GM12878 (cell line): ENCODE measurements at places on chromosomes 11 and 22. TPM values are rescaled to one million over a fixed set of nuclear protein-coding genes. Genes with fewer than 3 reads are reported as not detected.

DNA sequence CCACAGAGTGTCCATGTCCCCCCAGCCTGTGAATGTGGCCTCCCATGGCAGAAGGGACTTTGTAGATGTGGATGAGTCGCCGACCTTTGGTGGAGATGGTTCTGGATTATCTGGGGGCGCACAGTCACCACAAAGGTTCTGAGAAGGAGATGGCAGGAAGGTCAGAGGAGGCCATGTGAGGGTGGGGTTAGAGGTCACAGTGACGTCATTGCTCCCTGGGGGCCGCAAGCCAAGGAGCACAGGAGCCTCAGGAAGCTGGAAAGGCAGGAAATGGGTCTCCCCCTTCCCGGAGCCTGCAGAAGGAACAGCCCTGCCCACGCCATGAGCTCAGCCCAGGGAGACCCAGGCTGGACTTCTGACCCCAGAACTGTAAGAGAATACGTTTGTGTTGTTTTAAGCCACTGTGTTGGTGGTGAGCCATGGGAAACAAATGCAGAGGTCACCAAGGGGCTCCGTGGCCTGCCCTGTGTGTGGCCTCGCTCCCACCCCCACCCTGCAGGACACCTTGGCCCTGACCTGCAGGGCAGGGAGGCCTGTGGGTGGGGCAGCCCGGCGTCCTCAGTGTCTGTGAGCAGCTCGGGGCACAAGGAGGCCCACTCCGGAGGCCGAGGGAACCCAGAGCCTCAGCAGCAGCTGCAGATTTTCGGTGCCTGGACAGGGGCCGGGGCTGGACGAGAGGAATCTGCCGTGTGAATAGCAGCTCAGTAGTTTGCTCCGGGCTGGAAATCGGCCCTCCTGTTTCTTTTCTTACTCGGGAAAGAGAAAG, 32.1 kb downstream of the GRAMD4 start:
- no peaks in the 10 kb centered on the region for H3K36me3 ChIP-seq
- H3K27me3 ChIP-seq, result no peaks in the 10 kb centered on the region
- DNase-seq, result no peak
- peaks cover 7% of the 10 kb centered on the region for H3K4me1 ChIP-seq
- no peak overlapping the region for H3K27ac ChIP-seq

Gene MS4A3
- 0.13 TPM in 1 of 2 replicates, not detected in the other for total RNA-seq

DNA sequence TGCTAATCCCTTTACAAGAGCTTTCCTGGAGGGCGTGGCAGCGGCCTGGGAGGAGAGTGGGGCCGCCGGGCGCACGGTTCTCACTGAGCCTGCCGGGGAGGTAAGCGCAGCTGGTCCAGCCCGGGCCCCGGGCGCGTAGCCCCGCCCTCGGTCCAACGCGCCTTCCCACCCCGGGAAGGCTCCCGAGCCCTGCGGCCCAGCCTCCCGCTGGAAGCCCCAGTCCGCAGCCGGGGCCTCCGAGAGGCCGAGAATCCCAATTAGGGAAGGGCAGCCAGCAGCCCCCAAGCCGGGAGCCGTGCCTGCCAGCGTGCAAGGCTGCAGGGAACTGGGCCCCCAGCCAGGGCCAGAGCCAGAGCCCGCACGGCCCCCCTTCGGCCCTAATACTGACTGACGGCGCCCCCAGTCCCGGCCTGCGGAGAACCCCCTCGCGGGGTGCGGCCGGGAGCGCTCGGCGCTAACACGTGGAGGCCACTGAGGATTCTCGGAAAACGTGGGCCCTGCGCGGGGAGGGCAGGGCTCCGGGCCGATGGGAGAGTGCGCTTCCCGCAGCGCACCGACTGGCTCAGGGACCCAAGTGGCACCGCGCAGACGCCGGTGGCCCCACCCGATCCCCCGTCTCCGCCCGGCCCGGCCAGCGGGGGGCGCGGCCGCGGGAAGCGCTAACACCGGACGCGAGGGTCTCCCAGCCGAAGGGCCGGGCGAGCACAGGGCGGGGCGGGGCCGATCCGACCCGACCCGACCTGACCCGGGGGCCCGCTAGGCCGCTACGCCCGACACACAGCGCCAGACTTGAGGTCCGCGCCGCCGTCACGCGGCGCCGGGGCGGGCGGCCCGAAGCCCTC, 5.7 kb downstream of the ZFTA start:
- H3K4me1 ChIP-seq, result peaks cover 3% of the 10 kb centered on the region; the same call in 1 of the 2 replicates
- H3K4me3 ChIP-seq, result no peak overlapping the region
- no peaks in the 10 kb centered on the region for H3K27me3 ChIP-seq
- H3K36me3 ChIP-seq, result peaks cover 3% of the 10 kb centered on the region
- no peak for DNase-seq

GRCh38 chr22:35622191-35622913, 5.2 kb upstream of the MB start:
- H3K36me3 ChIP-seq, result no peaks in the 10 kb centered on the region
- no peak for DNase-seq
- H3K27ac ChIP-seq, result no peak overlapping the region
- 0 out of 2 replicates have a peak, but pooled peaks cover under 1% of the 10 kb centered on the region for H3K4me1 ChIP-seq

DNA sequence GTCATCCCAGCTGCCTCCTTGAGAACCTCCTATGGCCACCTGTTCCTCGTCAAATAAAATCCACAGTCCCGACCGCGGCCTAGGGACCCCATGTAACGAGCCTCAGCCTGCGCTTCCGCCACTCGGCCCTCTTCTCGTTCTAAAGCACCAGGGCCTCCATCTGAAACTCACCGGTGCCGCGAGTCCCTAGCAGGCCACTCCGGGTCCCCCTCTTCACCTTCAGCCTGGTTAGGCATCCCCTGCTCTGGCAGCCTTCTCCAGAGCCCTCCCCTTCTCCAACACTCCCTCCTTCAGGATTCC, 2.4 kb upstream of the SSTR3 start:
- no peak overlapping the region for H3K4me3 ChIP-seq
- no peaks in the 10 kb centered on the region for H3K36me3 ChIP-seq
- H3K27ac ChIP-seq, result no peak overlapping the region
- H3K27me3 ChIP-seq, result no peaks in the 10 kb centered on the region
- no peak for DNase-seq
